Activated CD4-positive, alpha-beta T cell treated with anti-CD3 and anti-CD28 coated beads, Interleukin-2, Interleukin-4, amounts not matched to agents 100 ng/mL and 50 ng/mL, durations not matched to agents 16 hours and 8 hours (primary cell): ENCODE measurements at places on chromosomes 3 and 15.

- DNase-seq, result no peak
These were observed 43.2 kb upstream of the UBE2E2 start for GRCh38 chr3:23159929-23160328.

DNA sequence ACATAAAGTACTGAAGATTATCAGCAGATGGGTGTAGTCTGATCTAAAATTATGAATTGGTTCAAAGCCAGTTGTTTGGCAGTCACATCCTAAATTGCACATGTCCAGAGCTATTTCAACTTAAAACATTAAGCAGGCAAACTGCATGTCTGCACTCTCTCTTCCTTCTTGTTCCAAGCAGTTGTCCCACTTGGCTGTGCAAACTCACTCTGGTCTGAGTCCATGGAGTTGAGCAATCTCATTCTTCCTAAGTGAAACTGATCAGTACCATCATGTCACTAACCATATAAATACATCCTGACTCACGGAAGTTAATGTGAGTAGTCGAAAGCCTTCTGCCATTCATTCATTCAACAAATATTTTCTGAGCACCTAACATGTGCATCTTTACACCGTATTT is 353.0 kb downstream of the ROBO1 start:
- DNase-seq, result no peak

DNA sequence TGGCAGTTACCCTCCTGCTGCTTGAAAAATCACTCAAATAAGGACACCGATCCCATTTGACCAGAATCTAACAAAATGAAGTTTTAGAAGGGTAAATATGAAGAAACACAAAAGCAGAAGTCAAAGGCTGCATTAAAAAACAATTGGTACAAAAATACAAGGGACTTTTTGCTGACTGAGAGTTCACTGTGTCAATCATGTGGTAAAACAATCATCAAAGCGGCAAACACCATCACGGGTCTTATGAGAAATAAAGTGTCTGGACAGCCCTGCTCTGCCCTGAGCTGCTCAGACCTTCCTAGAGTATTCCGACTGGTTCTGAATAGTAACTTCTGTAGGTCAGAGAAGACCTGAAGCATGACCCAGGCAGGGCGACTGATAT is 137.2 kb upstream of the RAD18 start:
- no peak for DNase-seq

DNA sequence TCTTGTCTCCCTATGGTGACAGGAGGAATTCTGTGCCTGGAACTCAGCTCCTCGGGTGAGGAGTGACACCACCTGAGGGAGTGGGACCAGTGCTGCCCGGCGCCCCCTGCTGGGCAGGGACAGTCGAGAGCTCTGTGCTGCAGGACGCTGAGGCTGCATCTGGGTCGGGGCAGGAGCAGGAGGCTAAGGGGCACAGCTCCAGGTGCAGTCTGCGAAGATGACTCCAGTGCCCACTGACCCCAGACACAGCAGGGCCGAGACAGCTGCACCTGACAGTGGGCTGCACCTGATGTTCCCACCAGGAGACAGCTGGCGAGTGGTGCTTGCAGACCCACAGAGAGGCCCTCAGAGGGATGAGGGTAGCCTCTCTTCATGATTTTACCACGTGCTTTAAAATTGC is 152.9 kb downstream of the ATP10A start:
- DNase-seq, result peak; percentile 31

GRCh38 chr3:149816311-149816710 is 3.3 kb downstream of the RNF13 start:
- no peak for DNase-seq

DNA sequence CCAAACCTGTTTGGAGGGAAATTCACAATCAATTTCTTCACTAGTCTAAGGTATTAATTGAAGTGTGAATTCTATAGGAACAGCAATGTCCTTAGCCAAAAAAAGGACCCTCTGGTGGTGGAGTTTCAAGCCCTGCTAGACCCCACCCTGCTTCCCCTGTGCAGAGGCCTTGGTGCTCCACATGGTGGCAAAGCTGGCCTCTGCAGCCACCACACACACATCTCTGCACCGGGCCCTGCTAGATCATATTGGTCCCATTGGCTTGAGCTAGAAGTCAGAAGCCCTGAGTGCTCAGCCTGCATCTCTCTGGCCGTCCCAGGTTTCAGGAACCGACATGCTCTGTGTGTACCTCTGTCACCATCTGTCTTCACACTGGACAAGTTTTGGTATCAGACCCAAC is 220.9 kb upstream of the TRIM42 start:
- no peak for DNase-seq

DNA sequence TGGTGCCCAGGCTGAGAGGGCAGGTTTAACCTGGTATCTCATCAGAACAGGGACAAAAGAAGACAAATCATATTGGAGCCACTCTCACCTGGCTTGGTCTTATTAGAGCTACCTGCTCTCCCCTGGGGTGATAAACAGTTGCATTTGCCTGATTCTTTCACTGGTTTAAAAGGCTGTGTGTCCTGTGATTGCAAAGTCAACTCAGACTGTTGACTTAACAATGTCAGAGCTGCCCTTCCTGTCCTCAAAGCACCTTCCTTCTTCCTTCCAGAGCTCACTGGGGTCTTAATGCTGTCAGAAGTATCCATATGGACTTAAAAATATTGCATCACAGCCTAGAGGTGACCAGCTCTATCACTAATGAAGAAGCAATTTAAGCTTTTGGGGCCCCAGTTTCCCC is 50.5 kb upstream of the MINAR1 start:
- no peak for DNase-seq

GRCh38 chr3:163863146-163863545 is 1215.2 kb downstream of the SI start:
- DNase-seq, result no peak

GRCh38 chr15:86855307-86856291 is 775.9 kb downstream of the AGBL1 start:
- DNase-seq, result no peak

DNA sequence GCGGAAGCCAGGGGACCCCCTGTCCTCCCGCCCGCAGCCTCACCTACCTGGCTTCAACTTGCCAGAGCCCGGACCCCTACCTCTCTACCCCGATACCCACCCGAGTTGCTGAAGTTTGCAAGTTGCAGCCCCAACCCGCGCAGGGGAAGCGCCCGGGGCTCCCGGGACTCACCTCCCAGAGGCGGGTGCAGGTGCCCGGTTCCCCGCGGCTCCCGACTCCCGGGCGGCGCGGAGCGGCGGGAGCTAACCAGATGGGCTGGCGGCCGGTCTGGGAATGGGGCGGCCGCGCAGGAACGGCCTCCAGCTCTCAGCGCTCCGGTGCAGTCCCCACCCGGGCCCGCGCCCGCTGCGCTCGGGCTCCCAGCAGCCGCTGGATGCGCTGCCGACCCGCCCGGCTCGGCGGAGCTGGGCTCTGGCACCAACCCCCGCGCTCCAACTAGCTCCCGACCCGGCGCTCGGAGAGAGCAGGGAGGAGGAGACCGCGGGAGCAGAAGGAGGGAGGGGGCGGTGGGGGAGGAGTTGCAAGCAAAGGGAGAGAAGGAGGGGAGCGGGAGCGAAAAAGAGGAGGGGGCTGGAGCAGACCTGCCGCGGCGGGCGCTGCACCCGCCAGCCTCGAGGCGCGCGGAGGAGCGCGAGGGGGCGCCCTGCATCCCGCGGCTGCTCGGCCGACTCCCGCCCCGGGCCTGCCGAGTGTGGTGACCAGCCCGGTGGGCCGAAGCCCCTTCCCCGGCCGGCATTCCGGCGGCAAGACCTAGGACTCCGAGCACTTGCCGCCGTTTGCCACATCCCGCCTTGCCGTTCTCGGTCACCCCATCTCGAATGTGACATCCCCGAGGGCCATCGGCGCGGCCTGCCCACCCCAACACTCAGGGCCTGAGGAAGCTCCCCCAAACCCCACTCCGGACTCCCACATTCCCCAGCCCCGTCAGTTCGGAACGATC is at the start of gene SEMA5B:
SEMA5B (minus strand) TSS at position 472 of the 941 bp plus-strand sequence. CDS start 66,500 bp downstream, outside the sequence.
- peak; percentile 2 for DNase-seq

GRCh38 chr3:141285570-141285969 is 53.9 kb downstream of the PXYLP1 start:
- DNase-seq, result no peak

GRCh38 chr3:49668414-49668797 is 5.7 kb upstream of the APEH start:
- no peak for DNase-seq
